ENCODE measurements at places on chromosomes 16 and 17.

GRCh38 chr17:11928436-11928835, 68.8 kb downstream of the ZNF18 start:
- no peak for DNase-seq

GRCh38 chr17:42913522-42913921, 12.9 kb downstream of the G6PC1 start:
- DNase-seq: no peak

DNA sequence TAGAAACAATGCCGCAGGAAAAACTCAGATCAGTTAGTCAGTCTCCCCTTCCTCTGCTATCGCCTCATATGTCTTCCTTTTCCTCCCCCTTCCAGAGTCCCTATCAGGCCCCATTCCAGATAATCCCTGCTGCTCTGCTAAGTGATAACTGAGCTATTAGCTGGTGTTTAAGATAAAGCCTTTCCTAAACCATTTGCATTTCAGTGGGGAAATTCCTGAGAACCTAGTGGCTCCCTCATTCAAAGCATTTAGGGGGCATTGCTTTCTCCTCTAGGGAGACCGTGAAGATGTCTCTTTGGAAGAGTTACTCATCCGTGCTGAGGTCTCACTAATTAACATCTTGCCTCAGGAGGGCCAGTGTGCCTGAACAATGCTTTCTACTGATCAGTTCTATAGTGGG, 401.6 kb downstream of the NPIPA7 start:
- DNase-seq: no peak

DNA sequence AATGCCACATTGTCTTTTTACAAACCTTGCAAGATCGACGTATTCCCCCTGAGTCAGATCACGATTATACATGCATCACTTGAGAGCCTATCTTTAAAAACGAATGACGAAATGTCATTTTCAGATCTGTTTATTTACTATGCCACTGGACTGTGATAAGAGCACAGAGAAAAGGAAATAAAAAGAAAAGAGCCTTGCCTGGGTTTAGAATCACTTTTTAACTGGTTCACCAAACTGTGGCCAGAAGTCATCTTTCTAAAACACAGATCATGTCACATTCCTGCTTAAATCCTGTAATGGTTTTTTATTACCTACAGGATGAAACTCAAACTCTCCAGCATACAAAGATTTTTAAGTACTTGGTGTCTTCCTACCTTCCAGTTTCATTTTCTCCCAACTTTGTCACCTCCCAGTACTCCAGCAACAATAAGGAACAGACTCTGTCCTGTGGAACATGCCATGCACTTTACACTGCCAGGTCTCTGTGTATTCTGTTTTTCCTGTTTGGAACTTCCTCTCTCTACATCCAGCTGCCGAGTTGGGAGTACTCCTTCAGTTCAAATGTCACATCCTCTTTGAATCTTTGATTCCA, 91.5 kb downstream of the SNX11 start:
- no peak for DNase-seq

DNA sequence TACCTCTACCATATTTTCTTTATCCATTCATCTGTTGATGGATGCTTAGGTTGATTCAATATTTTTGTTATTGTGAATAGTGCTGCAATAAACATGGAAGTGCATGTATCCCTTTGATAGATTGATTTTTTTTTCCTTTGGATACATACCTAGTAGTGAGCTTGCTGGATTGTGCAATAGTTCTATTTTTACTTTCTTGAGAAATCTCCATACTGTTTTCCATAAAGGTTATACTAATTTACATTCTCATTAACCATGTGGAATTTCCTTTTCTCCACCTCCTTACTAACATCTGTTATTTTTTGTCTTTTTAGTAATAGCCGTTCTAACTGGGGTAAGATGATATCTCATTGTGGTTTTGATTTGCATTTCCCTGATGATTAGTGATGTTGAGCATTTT, 124.6 kb upstream of the TOX3 start:
- DNase-seq: no peak

DNA sequence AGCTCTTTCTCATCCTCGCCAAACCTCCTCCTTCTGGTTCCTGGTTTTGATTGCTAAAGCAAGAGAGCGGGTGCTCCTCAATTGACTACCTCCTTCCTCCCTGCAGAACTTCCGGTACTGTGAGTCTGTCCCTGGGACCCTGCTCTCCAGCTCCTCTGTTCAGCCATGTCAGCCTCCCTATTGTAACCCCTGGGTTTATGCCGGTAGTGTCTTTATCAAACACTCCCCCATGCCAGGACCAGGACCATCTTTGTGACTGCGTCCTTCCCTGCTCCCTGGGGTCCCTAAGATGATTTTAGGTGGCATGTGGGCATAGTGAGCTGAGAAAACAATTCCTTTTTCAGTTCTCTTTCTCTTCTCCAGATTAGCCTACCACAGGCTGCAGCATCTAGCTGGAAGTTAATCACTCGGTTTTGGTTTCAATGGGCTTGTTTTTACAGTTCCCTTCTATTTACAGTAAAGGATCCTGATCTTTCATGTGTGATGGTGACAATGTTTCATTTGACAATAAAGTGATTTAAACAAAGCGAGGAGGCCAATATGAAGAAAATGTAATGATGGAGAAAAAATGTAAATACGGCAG, 27.7 kb upstream of the IL21R start:
- no peak for DNase-seq

DNA sequence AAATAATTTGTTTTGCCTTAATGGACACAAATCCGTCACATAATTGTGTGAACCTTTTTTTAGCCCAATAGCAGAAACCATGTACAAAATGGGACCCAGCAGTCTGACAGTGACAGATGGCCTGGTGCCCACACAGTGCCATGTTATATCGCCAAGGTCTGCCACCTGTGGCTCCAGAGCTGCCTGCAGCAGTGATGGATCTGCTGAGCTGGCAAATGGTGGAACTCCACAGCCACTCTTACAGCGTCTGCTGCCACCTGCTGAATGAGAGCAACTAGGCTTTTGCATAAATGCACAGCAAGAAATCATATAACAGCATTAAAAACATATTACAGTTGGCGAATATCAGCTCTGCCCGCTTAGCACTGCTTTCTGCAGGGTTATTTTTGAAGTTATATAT, 59.4 kb downstream of the NUP93 start:
- no peak for DNase-seq

- DNase-seq: no peak
Observed at GRCh38 chr16:79411805-79412204, 188.7 kb downstream of the MAF start.

DNA sequence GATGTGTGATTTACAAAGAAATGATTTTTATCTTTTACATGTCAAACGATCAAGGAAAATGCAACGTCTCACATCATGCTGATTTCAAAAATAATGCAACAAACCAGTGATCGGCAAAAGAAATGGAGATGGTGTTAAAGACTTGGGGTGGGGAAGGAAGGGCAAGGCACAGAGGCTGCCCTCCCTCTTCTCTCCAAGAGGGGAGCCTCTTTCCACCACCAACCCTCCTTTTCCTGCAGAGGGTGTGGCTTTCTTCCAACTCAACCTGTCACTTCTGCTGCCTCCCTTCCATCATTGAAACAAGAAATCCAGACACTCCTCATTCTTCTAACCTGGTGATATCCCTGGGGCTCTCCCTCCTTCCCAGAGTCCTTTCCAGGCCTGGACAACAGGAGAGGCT, 320.8 kb downstream of the SLC39A11 start:
- DNase-seq: no peak

DNA sequence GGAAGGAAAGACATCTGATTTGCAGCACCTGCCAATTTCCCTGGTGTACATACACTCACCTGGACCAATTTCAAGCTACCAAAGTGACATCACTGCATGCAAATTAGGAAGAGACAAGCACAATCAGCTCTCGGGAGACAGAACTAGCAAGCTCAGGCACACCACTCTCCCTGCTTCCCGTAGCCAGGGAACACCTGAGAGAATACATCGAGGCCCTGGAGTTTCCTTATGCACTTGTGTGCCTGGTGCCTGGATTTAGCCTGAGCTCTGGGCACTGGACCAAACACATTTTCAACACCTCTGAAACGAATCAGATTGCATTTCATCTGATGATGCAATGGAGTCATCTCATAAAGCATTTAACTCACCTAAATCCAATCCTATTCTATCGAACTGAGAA, 110.5 kb downstream of the HS3ST2 start:
- DNase-seq: no peak

GRCh38 chr16:15536843-15537242, 102.5 kb downstream of the BMERB1 start:
- no peak for DNase-seq

- no peak for DNase-seq
Observed at GRCh38 chr16:56539656-56540055, 19.8 kb upstream of the BBS2 start.

DNA sequence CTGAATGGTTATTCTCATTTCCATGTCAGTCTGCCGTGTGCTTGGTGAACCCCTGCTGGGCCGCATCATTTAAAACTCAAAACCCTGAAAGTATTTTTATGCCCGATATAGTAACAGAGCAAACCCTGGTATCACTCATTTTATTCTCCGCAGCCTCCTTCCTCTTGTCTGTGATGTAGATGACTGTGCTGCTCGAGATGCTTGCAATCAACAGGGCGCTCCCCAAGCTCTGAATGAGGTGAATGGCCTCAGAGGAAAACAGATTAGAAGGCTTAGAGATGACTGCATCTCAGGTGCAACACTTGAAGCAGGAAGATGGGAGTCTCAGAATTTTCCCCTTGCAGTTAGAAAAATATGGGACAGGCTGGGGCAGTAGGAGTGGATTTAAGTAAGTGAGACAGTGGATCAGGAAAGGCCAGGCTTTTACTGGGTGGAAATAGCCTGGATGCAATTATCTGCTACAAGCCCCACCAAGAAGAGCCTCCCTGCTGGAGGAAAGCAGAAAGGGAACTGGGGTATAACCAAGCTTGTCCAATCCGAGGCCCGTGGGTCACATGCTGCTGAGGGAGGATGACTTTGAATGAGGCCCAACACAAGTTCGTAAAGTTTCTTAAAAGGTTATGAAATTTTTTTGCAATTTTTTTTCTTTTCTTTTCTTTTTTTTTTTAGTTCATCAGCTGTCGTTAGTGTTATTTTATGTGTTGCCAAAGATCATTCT, 166.9 kb downstream of the CDH13 start:
- DNase-seq: no peak

DNA sequence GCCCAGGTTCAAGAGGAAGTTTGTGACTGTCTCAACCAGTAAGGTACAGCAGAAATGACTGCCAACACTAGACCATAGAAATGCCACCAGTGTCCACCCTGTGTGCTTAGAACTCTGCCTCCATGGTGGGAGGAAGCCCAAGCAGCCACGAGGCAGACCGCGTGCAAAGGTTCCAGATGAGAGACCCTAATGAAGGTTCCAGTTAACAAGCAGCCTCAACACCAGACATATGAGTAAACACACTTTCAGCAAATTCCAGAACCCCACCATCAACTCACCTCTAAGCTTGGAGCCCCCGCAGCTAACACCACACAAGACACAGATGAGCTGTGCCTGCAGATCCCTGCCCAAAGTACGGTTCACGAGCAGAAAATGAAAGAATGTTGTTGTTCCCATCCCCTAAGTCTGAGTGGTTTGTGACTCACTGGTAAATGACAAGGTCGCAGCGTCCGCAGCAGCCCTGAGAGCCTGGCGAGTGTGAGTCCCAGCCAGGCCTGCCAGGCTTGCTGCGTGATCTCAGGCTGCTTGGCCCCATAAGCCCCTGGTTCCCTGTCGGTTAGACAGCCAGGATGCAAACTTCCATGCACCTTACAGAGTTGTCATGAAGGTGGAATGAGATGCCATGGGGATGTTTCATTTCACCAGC, 193.7 kb downstream of the C16orf95 start:
- DNase-seq: no peak

- DNase-seq: no peak
Observed at GRCh38 chr17:72268431-72268830, 147.6 kb downstream of the SOX9 start.

DNA sequence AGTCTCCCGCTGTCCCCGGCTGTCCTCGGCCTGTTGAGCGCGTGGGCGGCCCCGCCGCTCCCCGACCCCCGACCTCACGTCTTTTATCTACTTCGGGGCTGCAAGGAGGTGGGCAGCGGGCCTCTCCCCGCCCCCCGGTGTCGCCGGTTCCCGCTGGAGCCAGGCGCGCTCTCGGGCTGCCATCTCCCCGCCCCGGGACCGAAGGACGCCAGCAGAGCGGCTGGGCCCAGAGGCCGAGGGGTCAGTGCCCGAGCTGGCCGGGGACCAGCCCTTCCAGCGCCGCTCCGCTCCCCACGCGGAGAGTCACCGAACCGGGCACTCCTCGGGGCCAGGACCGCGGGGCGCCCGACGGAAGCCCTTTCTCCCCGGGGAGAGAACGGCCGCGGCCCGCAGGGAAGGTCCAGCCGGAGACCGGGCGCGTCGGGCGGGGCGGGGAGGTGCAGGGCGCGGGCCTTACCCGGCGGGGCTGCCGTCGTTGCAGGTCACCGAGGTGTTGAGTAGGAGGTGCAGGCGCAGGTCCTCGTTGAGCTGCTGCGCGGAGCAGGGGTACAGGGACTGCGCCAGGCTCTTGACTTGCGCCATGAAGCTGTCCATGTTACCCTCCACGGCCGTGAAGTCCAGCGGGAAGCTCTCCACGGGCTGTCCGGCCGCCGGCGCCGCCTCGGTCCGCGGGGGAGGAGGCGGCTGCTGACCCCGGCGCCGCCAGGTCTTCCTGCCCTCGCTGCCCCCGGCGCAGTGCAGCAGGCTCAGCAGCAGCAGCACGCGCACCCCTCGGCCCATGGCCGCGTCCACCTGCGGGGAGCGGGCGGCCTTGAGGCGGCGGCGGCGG, 643 bp downstream of the NOTUM start:
- no peak for DNase-seq

GRCh38 chr16:54506214-54506580, 219.6 kb upstream of the IRX3 start:
- DNase-seq: no peak

DNA sequence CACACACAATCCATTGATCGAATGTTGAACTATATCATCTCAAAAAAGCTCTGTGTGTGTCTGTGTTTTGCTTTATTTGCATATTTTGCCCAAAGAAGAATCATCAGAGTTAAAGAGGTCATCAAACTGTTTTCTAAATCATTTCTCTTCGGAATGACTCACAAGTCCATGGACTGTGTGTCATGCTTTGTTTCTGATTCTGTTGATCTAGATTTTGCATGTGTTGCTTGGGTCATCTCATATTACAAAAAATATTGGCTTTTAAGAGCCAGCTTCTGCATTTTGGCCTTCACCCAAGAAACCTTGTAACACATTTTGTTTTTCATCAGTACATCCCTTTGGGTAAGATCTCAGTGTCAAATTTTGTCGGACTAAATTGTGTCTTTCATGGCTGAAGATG, 471.2 kb upstream of the HSBP1 start:
- no peak for DNase-seq

GRCh38 chr16:75727221-75727620, 931 bp upstream of the CPHXL start:
- no peak for DNase-seq

All from GM12891 (cell line).